ENCODE measurements at places on chromosomes 1 and 21. TPM values are rescaled to one million over a fixed set of nuclear protein-coding genes. Genes with fewer than 3 reads are reported as not detected.
A peak's percentile ranks its signal among the peaks of the same experiment; 100 is the strongest.

DNA sequence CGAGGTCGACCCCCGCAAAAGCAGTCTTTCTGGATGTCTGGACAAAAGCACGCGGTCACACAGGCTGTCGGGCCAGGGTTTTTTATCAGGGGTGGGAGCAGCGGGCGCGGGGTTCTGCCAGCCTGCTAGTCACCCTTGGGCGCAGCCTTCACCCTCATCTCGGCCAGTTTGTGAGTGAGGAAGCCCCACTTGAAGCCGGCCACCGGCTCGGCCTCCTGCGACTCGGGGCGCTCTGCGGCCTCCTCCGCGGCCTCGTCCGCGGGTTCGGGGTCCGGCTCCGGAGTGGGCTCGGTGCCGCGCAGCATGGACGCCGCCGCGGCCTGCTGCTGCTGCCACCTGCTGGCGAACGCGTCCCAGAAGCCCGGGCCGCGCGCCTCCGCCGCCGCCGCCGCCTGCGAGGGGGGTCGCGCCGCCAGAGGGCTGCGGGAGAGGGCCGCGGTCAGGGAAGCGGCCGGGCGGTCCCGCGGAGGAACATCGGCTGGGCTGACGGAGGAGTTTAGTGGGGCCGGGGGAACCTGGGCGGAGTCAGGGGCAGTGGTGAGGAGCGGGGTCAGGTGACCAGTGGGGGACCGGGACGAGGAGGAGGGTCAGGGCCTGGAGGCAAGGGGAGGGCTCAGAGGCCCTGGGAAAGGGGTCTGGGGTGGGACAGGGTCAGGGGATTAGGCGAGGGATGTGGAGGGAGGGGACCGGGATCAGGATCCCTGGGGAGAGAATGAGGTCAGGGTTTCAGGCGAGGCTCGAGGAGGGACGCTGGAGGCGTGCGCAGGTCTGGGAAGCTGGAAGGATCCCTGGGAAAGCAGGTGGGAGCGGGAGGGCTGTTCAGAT, 4.5 kb downstream of the C1orf232 start:
- DNase-seq = peak; percentile 37

DNA sequence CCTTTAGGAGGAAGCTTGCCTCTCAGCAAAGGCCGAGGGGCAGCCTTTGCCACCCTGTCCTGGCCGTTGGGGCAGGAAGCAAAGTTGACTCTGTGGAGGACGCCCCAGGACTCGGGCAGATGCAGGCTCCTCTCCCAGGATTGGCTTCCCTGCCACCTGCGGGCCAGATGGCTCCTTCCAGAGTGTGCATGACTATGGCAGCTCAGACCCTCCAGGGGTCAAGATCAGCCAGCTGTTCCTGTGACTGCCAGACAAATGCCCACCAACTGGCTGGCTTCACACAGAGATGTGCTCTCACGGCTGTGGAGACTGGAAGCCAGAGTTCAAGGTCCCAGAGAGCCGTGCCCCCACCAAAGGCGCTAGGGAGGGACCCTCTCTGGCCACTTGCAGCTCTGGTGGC, 87.0 kb upstream of the VAMP3 start:
- no peak for DNase-seq

- DNase-seq = peak; percentile 90
Observed at GRCh38 chr21:29002442-29003144, 9.9 kb upstream of the LTN1 start.

DNA sequence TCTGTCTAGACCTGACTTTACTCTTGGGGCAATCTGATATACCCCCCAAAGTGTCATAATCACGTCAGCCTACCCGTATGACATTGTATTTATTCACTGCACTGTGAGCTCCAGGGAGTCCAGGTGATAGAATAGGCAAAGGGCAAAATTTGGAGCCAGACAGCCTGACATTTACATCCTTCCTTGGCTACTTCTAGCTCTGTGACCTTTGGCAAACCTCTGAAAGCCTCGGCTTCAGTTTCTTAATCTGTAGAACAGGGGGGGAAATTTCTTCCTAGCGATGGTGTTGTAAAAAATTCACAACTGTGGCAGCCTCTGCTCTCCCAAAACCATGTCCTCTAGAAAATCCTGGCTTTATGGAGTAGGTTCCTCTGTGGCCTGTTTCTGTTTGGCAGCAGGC, 240.9 kb downstream of the KIF26B start:
- no peak for DNase-seq

GRCh38 chr1:206001476-206001888, 1.7 kb downstream of the RAB7B start:
- DNase-seq = no peak

- DNase-seq = no peak
Observed at GRCh38 chr1:25743164-25744139, 56.5 kb upstream of the SELENON start.

DNA sequence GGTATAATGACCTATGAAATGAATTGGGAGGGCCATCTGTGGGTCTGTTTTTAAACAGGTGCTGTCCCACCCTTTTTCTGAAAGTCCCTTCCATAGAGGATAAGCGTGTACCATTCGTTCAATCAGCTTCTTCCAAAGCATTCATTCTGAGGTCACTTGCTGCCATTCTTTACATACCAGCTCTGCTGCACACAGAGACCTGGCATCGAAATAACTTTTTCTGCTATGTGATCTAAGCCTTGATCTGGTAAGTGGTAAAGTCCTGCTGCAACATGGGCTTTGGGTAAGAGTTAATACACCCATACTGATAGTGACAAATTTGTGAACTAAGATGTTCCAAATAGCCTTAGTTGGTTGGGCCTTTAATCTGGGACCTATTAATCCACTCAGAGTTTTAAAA, 38.9 kb downstream of the DR1 start:
- DNase-seq = no peak

- DNase-seq = no peak
Observed at GRCh38 chr21:26888931-26889330, 43.7 kb upstream of the ADAMTS1 start.

- DNase-seq = no peak
Observed at GRCh38 chr1:93779540-93780165, 98.0 kb upstream of the BCAR3 start.

DNA sequence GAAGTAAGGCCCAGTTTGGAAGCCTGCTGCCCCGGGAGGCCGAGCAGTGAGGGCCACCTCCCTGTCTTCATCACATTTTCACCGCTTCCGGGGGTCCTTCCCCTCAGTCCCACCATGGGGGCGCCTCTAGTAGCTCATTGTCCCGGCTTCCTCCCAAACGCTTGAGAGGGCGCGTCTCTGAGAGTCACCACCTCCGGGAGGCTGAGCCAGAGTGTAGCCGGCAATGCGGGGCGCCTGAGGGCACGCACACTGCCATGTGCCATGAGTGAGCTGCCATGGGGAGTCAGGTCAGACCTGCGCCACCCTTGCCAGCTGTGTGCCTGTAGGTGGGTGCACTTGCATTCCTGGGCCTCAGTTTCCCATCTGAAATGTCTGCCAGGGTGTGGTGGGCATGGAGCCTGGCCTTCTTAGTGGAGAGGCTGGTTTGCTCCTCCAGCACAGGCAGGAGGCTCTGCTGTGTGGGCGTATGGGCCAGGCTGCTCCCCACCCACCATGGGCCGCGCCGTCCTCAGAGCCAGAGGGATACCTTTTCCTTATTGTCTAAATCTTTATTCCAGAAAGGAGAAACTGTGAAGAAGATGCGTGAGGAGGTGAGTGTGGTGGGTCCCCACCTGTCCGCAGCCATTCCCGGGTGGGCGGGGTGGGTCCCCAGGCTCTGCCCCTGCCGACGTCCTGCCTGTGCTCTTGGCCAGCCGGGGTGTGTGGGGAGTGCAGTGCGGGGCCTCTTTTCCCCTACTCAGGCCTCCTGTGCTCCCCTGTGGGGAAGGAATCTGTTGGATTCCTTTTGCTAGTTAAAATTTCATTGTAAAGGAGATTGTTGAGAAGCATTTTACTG, 81.3 kb upstream of the COL6A1 start:
- no peak for DNase-seq

GRCh38 chr1:163241746-163242145, 39.0 kb upstream of the RGS5 start:
- no peak for DNase-seq

DNA sequence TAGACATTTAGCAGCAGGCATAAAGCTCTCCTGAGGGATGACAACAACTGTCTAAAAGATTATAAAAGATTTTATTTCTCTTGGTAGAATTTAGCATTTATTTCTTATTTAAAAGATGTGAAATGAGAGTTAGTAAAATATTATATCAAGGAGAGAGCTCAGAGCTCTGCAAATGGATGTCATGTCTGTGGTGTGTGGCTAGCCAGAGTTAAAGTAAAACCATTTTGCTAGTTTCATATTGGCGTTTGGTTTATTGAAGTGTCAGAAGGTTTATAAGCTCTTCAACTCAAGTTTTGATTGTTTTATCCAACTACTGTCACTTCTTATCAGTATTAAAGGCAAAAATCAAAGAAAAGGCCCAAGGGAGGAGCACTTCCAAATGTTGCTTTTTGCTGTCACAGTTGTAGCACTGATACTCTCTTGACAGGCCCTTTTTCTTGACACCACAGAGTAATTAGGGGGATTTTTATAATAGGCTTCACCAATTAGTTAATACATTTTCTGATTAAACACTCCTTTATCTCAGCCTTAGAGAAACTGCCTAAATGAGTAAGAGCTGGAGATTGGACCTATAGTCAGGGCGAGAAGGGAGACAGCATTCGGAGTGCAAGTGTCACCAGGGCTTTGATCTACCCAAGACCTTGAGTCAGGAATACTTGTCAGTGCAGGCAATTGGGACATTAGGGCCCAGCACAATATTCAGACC, 233.9 kb downstream of the PTBP2 start:
- no peak for DNase-seq

DNA sequence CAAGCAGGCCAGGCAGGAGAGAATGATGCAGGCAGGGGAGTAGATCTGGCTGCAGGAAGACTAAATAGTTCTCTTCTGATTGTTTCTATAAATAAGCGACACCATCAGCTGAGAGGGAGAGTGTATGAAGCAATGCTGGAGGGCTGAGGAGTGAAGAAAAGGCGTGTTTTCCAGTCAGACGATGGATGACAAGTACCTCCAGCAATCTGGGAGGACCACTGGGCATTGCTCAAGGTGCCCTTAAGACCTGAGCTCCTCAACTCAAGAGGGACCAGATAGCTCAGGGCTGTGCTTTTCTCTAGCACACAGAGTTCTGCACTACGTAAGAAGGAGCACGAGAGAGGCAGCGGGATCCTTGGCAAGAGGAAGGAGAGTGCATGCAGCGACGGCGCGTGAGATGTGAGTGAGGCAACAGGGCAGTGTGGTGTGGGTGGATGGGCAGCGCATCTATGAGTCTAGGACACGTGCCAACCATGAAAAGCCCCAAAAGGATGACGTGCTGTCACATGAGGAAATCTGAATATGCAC, 36.0 kb downstream of the PABPC4 start:
- no peak for DNase-seq

Gene TTC39A
- total RNA-seq = not detected

Gene LCE3D
- not detected for total RNA-seq

Gene SLAMF1
- 70.6 TPM for total RNA-seq

Gene BCAN
- total RNA-seq = not detected

Measured in T-helper 17 cell (primary cell).